ENCODE measurements at places on chromosomes 16 and 17.

DNA sequence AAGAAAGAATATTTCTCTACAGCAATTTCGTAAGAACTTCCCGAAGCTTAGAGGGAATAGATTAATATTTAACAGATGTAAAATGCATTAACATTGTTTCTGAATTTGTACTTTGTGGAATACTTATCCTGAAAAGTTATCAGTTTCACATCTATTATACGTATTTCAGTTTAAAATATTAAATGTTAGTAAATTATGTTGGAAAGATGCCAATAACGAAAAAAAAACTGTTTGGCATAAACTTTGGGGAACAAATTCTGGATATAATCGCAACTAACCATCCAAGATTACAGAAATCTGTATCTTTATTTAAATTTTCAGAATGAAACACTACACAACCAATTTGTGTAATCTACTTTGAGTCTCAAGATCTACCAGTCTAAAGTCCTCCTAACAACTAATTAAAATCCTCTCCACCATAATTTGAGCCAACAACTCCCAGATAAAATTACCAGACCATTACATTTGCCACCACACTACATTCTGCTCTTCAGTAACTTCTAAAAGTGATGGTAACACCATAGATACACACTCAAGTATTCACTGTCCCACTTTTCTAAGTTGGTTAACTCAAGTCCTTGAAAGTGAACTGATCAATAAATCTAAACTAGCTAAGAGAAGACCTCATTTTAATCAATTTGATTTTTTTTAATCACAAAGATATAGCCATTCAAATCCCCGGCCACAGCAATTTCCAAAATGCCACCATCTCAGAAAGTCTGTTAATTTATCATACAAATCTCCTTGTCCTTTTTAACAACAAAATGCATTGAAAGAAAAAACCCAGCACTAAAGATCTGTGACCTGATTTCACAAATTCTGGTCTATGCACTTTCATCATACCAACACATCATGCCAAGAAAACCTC is 2.0 kb downstream of the SIAH1 start:
- DNase-seq: no peak

DNA sequence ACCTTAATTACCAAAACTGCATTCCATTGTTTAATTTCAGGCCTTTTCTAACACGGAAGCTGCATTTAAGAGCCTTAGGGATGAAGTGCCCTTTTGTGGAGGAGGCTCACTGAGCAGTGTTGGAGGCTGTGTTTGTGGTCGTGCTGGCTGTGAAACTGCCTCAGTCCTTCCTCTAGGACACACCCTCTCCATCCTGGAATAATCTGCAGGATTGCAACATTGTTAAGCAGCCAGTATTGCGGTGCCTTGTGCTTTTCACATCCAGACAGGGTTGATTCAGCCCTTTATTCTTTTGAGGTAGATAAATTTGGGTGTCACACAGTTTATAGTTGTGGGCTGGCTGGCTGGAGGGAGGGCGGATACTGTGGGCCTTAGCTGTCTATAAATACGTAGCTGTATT is 141.6 kb downstream of the CDRT15L2 start:
- DNase-seq: no peak

- DNase-seq: no peak
These were observed 20.8 kb downstream of the ABCC1 start for GRCh38 chr16:15970202-15970601.

DNA sequence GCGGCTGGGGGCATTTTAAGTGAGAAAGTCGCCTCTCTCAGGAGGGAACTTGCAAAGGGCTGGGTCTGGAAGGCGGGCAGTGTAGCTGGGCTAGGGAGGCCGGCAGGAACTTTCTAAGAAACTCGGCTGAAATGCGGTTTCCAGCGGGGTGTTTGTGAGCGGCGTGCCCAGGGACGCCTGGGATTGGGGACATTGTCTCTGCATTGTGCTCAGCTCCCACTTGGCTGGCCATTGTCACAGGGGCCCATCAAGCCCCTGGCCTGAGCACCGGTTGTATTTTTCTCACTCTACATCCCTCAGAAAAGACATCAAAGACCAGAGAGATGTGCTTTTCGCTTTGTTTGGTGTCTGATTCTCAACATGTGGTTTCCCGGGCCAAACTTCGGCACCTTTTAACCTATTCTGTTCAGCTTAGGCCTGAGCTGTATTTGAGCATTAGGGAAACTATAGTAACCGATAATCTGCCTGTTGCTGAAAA is 291.1 kb upstream of the IRX3 start:
- DNase-seq: no peak

- DNase-seq: no peak
These were observed 188.5 kb upstream of the CDH8 start for GRCh38 chr16:62224646-62225209.

- DNase-seq: no peak
These were observed 29.0 kb downstream of the RNF213 start for GRCh38 chr17:80289616-80290015.

DNA sequence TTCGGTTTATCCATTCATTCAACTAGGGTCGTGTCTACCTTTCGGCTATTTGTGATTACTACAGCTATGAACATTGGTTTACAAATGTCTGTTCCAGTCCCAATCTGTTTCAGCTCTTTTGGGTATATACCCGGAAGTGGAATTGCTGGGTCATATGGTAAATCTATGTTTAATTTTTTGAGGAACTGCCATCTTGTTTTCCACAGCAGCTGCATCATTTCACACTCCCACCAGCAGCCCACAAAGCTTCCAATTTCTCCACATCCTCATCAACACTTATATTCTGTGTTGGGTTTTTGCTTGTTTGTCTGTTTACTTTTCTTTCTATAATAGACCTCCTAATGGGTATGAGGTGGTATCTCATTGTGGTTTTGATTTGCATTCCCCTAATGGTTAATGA is 48.7 kb upstream of the GINS3 start:
- no peak for DNase-seq

DNA sequence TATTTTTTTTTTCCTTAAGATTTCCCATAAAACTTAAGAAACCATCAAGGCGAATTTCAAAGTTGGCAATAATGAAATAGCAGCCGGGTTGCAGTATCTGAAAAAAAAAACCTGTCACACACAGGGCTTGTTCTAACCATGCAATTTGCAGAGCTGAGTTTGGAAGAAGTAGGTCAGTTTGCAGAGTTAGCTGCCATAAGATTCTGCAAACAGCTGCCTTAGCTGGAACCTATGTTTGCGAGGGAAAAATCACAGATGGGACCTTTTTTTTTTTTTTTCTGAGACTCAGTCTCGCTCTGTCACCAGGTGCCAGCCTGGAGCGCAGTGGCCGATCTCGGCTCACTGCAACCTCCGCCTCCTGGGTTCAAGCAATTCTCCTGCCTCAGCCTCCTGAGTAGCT is 98.5 kb upstream of the HS3ST4 start:
- no peak for DNase-seq

DNA sequence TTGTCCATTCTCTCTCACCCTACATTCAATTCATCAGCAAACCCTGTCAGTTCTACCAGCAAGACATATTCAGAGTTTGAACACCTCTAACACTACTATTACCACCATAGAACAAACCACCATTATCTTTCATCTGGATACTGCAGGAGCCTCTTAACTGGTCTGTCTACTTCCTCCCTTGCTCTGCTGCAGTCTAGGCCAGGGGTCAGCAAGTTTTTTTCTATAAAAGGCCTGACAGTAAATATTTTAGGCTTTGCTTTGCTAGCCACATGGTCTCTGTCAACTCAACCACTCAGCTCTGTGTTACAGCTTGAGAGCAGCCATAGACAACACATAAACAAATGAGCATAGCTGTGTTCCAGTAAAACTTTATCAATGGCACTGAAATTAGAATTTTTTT is 13.8 kb downstream of the KCTD19 start:
- no peak for DNase-seq

DNA sequence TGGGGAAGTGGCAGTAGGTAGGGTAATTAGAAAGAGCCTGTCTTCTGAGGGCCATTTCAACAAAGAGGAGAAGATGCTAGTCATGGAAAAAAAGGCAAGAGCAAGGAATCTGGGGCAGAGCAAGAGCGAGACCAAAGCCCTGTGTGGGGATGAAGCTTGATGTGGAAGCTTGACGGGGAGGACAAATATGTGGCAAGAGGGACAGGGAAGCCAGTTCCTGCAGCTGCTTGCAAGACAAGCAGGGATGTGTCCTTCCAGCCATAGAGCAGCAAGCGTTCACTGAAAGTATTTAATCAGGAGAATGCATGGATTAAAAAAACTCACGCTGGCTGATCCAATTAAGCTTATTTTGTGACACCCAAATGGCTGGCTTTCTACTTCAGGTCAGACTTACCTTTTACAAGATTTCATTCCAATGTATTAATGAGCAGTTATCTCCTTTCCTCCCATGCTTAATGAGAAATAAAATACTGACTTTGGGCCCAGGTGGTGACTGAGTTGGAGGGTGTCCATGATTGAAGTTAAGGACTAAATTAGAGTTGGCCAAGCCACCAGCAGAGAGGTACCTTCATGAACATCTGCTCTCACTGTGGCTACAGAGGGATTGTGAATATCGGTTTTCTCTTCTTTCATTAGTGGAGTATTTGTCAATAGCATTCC is 76.8 kb downstream of the ABCA8 start:
- DNase-seq: no peak

- DNase-seq: no peak
These were observed 5.8 kb downstream of the CDH5 start for GRCh38 chr16:66372078-66372897.

- DNase-seq: no peak
These were observed 55.3 kb downstream of the TUBD1 start for GRCh38 chr17:59837308-59838051.

- no peak for DNase-seq
These were observed 250.3 kb upstream of the CDH11 start for GRCh38 chr16:65372171-65372570.

DNA sequence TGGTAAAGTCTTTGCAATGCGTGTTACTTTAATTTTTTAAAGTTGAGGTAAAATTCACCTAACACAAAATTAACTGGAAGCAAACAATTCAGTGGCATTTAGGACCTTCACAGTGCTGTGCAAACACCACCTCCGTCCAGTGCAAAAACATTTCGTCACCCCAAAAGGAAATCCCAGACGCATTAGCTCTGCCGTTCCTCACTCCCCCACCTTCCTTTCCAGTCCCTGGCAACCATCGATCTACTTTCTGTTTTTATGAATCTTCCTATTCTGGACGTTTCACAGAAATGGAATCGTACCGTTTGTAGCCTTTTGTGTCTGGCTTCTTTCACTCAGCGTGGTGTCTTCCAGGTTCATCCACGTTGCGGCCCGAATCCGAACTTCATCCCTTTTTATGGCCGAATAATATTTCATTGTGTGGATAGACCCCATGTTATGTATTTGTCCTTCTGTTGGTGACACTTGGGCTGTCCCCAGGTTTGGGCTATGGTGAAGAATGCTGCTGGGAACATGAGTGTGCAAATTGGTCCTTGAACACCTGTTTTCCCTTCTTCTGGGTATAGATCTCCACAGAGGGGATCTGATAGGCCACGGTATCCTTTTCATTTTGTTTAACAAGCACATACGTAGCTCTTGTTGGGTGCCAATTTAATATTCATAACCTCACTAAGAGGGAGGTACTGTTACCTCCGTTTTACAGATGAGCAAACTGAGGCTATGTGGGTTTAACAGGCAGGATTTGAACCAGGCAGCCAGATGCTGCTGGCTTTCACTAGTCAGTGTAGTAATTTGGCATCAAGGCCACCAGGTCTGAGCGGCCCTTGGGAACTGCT is 232.0 kb upstream of the GSE1 start:
- DNase-seq: no peak

DNA sequence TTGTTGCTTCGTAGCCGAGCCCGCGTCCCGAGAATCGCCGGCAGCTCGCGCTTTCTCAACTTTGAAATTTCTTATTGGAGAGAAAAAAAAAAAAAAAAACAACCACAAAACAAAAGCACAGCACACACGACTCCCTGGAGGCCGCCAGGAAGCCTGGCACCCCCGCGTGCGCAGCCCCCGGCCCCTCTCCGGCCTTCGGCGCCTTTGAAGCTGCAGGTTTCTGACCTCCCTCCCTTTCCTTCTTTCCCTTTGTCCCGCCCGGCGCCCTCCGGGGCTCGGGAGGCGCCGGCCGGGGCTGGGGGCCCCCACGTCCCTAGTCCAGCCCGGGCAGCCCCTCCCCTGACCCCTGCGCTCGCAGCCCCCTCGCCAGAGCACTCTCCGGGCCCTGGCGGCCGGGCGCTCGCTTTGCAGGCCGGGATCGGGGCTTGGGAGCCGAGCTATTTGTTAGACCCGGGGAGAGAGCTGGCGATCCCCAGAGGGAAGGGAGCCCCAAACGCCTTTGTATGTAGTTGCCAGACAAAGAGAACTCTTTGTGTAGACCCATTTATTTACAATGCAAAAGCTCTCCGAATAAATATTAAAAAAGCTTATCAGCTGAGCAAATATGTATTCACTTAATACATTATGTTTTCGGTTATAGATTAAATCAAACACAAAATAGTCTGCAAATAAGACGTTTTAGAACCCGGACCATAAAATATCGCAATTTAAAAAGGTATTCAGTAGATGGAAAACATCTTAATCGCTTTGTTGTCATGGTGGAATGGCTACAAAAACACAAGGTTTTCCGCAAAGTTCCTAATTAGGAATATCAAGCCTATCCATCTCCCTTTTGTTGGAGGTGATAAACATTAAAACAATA is 2.3 kb downstream of the BAHCC1 start:
- DNase-seq: peak; percentile 28

GRCh38 chr17:69802045-69802740 is 272.8 kb upstream of the KCNJ16 start:
- DNase-seq: no peak

- DNase-seq: peak; percentile 5
These were observed 1.5 kb upstream of the MARCHF10 start for GRCh38 chr17:62809656-62810055.

- no peak for DNase-seq
These were observed 18.0 kb upstream of the ZNF629 start for GRCh38 chr16:30805056-30805369.

DNA sequence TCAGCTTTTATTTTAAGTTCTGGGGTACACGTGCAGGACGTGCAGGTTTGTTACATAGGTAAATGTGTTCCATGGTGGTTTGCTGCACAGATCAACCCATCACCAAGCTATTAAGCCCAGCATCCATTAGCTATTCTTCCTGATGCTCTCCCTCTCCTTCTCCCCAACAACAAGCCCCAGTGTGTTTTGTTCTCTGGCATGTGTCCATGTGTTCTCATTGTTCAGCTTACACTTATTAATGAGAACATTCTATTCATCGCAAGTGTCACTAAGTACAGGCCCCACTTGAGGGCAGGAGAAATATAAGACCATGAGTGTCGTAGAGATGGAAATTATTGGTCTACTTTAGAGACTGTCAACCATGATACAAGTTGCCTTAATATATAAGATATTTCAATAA is 615.1 kb downstream of the CDH8 start:
- DNase-seq: no peak

- no peak for DNase-seq
These were observed 65.3 kb upstream of the NUDT7 start for GRCh38 chr16:77657016-77657415.

- no peak for DNase-seq
These were observed 13.8 kb downstream of the CHST6 start for GRCh38 chr16:75481475-75481874.

DNA sequence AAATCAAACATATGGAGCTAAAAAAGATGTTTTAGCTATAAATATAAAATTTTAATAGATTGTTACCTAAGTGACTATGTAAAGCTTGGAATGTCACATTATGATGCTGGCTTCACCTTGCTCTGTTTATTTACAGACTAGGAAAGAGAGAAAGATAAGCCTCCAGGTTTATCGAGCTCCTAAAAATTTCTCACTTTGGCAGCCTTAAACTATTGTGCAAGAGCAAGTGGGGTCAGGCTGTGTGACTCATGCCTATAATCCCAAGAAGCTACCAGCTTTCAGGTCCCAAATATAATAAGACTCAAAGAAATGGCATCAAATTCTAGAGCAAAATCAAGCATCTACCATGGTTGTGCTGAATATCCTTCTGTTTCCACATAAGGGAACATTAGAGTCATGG is 34.3 kb upstream of the PRSS54 start:
- DNase-seq: no peak
